ENCODE measurements at places on chromosomes 7 and 10. TPM values are rescaled to one million over a fixed set of nuclear protein-coding genes. Genes with fewer than 3 reads are reported as not detected.
A peak's percentile ranks its signal among the peaks of the same experiment; 100 is the strongest.

The SLC26A3 gene
- total RNA-seq: 0.79 TPM

The SUN3 gene
- not detected for total RNA-seq

The ZNF22 gene
- total RNA-seq: 60.8 TPM

The DPP6 gene
- not detected for total RNA-seq

The ALOX5 gene
- total RNA-seq: not detected

The TAC1 gene
- total RNA-seq: not detected

- H3K36me3 ChIP-seq: peaks cover 9% of the 10 kb centered on the region
- no peaks in the 10 kb centered on the region for H3K27me3 ChIP-seq
- no peak overlapping the region for H3K27ac ChIP-seq
- DNase-seq: peak; percentile 18
- H3K4me3 ChIP-seq: no peak overlapping the region
Observed at GRCh38 chr7:738723-739454, 11.8 kb upstream of the PRKAR1B start.

DNA sequence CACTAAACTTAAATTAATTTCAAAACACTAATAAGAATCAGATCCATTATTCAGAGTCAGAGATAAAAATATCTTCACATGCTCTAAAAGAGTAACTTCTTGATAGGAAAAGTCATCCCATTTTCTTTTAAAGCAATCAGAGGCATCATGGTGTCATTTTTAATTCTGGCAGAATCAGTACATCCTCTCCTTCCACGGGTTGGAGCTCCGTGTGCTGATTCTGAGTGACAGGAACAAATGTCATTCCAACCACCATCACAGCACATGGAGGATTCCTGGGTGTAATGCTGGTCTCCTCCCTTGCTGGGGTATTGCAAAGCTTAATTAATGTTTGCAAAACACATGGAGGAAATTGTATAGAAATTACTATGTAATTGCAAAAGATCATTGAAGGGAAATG is 114.5 kb upstream of the IMMP2L start:
- H3K4me1 ChIP-seq: peaks cover 20% of the 10 kb centered on the region
- H3K27me3 ChIP-seq: no peaks in the 10 kb centered on the region
- no peaks in the 10 kb centered on the region for H3K36me3 ChIP-seq
- H3K27ac ChIP-seq: no peak overlapping the region
- no peak for DNase-seq
- no peak overlapping the region for H3K4me3 ChIP-seq

- no peak overlapping the region for H3K4me3 ChIP-seq
- DNase-seq: peak; percentile 85
- H3K4me1 ChIP-seq: peaks cover 29% of the 10 kb centered on the region
- H3K36me3 ChIP-seq: no peaks in the 10 kb centered on the region
- no peaks in the 10 kb centered on the region for H3K27me3 ChIP-seq
Observed at GRCh38 chr10:73886085-73886529, 11.8 kb upstream of the CAMK2G start.

DNA sequence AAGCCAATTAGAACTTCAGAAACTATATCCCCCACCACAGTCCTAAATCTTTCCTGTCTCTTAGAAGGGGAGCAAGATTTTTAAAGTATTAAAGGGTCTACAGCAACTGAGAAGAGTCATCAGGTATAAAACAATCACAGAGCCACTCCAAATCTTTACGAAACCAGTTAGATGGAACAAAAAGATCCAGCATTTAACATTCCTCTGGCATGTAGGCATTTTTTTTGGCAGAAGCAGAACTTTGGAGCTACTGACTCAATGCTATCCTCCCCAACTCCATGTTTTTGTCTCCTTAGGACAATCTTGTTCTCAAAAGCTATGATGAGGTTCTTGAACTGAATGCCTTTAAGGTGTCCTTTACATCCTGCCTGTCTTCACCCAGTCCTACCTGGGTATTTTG is 333.3 kb downstream of the PRPF18 start:
- no peaks in the 10 kb centered on the region for H3K4me1 ChIP-seq
- no peak overlapping the region for H3K4me3 ChIP-seq
- DNase-seq: no peak
- no peak overlapping the region for H3K27ac ChIP-seq

- no peak overlapping the region for H3K4me3 ChIP-seq
- no peak overlapping the region for H3K27ac ChIP-seq
- no peaks in the 10 kb centered on the region for H3K36me3 ChIP-seq
Observed at GRCh38 chr7:49771427-49772176, 1.8 kb upstream of the VWC2 start.

DNA sequence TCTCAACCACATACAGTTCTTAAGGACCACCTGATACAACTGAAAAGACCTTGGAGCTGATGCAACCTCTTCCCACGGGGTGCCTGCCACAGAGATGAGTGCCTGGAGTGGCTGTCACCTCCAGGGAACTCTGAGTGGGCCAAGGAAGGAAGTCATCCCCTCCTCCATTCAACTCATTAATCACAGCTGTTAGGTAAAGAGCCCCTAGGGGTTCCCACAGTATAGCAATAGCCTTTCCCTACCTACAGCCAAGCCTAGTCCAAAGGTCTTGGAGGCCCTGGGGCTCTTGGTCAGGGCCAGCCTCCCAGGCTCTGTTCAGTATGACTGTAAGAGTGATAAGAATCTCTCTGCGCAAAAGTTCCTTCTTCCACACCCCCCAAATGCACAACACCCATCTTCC is 70.4 kb upstream of the NFE2L3 start:
- no peaks in the 10 kb centered on the region for H3K36me3 ChIP-seq
- peak overlapping the region; percentile 67 for H3K27ac ChIP-seq
- no peak overlapping the region for H3K4me3 ChIP-seq
- peak; percentile 83 for DNase-seq
- peaks cover 52% of the 10 kb centered on the region for H3K4me1 ChIP-seq
- H3K27me3 ChIP-seq: no peaks in the 10 kb centered on the region

DNA sequence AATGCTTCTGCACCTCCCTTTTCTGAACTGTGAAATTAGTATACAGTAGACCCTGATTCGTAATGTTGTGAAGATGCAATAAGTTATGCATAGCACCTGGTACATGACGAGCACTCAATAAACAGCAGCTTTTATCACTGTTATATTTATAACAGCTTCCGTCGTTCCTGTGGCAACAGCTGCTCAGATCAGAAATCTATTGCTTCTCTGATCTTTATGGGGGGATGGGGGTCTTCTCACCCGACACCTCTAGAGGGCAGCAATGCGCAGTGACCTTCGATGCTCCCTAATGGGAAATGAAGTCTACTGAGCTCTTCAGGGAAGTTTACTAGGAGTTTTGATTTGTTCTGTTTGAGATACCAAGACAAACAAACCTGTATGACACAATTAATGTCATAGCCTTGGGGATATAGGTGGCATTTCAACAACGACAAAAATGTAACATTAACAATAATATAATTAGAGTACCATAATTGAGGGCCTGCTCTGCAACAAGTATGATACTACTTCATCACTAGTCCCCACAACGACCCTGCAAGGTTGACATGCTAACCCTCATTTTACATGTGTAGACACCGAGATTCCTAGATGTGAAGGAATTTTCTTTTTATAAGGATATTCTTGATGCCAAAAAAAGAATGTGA is 289.6 kb downstream of the SFMBT2 start:
- no peak overlapping the region for H3K4me3 ChIP-seq
- no peak overlapping the region for H3K27ac ChIP-seq
- no peaks in the 10 kb centered on the region for H3K27me3 ChIP-seq
- H3K4me1 ChIP-seq: no peaks in the 10 kb centered on the region
- no peaks in the 10 kb centered on the region for H3K36me3 ChIP-seq
- peak; percentile 60 for DNase-seq

- H3K27ac ChIP-seq: no peak overlapping the region
- no peak overlapping the region for H3K4me3 ChIP-seq
- H3K36me3 ChIP-seq: no peaks in the 10 kb centered on the region
- no peaks in the 10 kb centered on the region for H3K4me1 ChIP-seq
Observed at GRCh38 chr10:10515479-10516204, 502.0 kb upstream of the CELF2 start.

DNA sequence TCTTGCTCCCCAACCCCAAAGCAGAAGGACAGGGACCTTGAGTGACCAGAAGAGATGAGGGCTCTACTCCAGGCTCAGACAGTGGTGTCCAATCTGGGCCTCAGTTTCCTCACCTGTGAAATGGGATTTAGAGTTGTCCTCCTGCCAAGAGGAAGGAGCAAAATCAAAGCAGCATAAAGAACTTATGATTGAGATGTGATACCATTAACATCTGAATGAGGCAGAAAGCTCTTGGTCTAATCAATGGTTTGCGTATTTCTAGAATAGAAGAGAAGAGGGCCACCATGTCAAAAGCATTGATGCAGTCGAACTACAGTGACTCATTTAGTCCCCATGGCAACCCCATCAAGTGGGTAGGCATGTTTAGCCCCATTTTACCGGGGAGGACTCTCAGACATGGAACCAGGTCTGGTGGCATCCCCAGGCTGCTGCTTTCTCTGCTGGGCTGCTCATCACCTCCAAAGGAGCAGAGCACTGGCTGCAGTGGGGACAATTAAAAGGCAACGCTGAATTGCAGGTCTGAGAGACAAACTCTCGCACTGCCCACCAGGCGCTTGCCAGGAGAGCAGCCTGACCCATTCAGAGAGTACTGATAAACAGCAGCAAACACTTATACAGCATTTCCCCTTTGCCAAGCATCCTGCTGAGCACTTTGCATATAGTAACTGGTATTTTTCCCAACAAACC is 175.9 kb downstream of the NEURL1 start:
- H3K27me3 ChIP-seq: no peaks in the 10 kb centered on the region
- H3K36me3 ChIP-seq: peaks cover 1% of the 10 kb centered on the region
- no peak overlapping the region for H3K4me3 ChIP-seq

DNA sequence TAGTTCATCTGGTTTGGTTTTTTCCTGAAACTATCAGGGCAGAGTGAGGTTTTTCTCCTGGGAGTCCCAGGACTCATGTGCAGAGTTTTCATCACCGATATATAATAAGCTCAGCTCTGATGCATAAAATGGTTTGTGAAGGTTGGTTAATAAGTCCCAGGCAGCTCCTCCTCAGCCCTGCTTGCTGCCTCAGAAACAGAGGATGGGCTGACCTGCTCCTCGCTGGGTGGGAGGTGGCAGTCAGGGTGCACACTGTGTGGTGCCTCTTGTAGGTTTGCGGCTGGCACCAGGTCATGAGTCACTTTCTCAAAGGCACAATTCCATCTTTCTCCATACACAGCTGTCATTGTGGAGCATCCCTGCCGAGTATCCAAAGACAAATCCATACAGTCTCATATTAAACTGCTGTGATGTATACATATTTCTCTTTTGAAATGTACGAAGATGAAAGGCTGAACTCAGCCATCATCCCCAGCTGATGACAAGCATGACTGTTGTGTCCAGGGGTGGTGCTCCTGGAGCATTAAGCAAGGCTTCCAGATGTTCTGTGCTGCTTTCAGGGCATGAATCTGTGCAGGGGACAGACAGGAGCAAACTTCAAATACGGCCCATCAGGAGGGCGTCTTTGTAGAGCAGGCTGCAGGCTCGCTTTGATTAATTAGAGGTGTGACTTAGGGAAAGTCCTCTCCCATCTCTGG is 125.7 kb upstream of the NPS start:
- no peaks in the 10 kb centered on the region for H3K27me3 ChIP-seq
- no peak overlapping the region for H3K27ac ChIP-seq
- no peak overlapping the region for H3K4me3 ChIP-seq
- peaks cover 1% of the 10 kb centered on the region for H3K36me3 ChIP-seq

DNA sequence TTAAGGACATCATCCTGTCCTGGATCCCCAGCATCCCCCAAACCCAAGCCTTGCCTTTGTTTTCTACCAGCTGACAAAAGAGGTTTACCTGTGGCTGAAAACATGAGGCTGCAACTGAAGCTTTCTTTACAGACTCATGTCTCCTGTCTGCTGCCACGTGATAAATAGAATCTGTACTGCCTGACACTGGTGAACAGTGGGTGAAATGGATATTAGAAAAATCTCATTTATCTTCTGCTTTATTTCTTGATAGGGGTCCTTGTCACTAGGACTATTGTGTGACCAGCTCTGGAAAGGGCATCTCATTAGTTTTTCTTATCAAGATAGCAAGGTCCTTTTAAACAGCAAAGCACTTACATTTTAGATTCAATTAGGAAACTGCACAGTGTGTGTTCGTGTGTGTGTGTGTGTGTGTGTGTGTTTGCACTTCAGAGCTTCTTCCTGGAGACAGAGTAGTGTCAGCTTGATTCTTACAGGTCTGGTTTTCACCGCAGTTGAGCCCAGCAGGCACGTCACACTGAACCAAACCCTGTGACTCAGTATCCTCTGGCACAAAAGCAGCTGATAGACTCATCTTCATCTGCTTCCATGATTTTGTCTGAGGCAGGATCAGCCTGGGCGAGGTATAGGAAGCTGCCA is 373.5 kb upstream of the CELF2 start:
- H3K27me3 ChIP-seq: no peaks in the 10 kb centered on the region
- no peaks in the 10 kb centered on the region for H3K36me3 ChIP-seq
- no peak overlapping the region for H3K4me3 ChIP-seq
- H3K4me1 ChIP-seq: no peaks in the 10 kb centered on the region

DNA sequence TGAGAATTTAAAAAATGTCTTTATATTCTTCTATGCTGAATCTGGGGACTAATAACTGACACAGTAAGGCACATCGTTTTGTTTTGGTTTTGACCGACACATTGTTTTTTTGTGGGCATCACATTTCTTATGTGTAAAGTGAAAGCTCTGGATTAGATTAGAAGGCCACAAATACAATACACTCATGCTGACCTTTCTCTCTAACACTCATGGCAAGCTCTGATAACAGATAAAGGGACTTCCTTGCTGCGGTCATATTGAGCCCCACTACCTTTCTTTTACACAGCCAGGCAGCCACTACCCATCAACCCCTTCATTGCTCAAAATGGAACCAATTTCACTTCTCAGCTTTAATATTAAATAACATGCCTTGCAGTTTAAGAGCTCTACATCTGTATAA is 26.0 kb downstream of the PPP1R3A start:
- no peaks in the 10 kb centered on the region for H3K27me3 ChIP-seq
- H3K4me1 ChIP-seq: no peaks in the 10 kb centered on the region
- no peak overlapping the region for H3K4me3 ChIP-seq
- H3K27ac ChIP-seq: no peak overlapping the region
- H3K36me3 ChIP-seq: no peaks in the 10 kb centered on the region

DNA sequence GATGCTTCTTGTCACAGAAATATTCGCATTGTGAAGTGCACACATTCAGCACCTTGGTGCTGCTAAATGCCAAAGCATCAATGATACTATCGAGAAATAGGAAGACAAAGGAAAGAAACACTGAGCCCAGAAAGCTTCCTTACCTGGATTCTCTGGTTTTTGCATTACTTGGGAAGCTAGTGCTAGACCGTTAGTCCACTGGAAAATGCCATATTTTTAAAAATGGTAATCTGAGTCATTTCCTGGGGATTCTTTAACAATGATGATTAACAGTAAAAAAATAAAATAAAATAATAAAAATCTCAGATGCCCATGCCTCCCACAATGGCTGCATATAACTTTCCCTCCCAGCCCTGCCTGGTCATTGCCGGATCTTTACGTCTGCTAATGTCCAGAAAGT is 420.1 kb upstream of the MGMT start:
- no peaks in the 10 kb centered on the region for H3K36me3 ChIP-seq
- DNase-seq: no peak
- H3K4me3 ChIP-seq: no peak overlapping the region
- H3K27me3 ChIP-seq: no peaks in the 10 kb centered on the region

- H3K4me3 ChIP-seq: no peak overlapping the region
- H3K27me3 ChIP-seq: no peaks in the 10 kb centered on the region
- H3K4me1 ChIP-seq: no peaks in the 10 kb centered on the region
- no peak for DNase-seq
- no peaks in the 10 kb centered on the region for H3K36me3 ChIP-seq
- H3K27ac ChIP-seq: no peak overlapping the region
Observed at GRCh38 chr7:134359787-134360432, 43.2 kb upstream of the SLC35B4 start.
